ENCODE measurements at places on chromosomes 16 and 17.
A peak's percentile ranks its signal among the peaks of the same experiment; 100 is the strongest.

- DNase-seq: no peak
Observed at GRCh38 chr16:28140788-28141618, 70.8 kb downstream of the XPO6 start.

DNA sequence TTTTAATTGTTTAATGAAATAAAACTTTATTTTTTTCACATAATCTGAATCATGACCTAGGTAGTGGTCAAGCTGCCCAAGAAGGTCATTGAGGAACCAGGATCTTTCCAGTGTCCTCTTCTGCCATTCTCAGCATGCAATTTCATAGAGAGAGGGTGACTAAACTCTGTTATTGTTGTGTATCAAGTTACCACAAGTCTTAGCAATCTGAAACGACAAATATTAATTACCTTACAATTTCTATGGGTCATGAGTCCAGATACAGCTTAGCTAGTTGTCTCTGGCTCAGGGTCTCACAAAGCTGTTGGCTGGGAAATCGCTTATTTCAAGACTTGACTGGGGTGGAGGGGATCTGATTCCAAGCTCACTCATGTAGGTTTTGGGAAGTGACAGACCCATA lies 37.6 kb downstream of the FTO start:
- DNase-seq: no peak

DNA sequence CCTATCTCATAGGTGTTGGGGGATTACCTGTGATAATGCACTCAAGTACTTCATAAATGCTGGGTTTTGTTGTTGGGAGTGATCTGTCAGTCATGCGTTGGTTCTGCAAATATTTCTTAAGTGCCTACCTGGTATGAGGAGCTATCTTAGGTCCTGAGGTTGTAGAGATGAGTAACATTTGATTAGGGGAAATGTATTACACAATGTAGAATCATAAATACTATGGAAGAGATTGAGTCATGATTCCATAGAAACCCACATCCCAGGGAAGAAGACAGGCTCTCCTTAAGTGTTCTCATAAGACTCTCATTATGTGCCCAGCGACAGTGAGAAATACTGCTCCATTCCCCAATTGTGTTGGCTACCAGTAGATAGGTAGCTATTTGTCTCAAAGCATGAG lies 240.1 kb downstream of the FTO start:
- DNase-seq: no peak

DNA sequence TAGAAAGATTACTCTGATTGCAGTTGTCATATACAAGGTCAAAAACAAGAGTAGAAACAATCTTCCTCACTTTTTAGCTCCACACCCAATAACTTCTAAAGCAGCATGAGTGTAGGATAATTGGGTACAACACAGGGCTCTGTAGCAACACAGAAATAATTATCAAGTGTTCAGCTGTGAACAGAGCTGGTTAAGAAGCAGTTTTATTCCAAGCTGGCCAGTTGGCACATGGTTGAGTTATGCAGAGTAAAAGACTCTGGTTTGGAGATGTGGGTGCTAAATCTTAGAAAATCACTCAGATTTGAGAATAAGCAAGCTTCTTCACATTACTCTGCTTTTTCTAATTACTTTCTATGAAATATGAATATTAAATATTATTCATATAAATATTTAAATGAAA lies 118.5 kb downstream of the KIF2B start:
- no peak for DNase-seq

DNA sequence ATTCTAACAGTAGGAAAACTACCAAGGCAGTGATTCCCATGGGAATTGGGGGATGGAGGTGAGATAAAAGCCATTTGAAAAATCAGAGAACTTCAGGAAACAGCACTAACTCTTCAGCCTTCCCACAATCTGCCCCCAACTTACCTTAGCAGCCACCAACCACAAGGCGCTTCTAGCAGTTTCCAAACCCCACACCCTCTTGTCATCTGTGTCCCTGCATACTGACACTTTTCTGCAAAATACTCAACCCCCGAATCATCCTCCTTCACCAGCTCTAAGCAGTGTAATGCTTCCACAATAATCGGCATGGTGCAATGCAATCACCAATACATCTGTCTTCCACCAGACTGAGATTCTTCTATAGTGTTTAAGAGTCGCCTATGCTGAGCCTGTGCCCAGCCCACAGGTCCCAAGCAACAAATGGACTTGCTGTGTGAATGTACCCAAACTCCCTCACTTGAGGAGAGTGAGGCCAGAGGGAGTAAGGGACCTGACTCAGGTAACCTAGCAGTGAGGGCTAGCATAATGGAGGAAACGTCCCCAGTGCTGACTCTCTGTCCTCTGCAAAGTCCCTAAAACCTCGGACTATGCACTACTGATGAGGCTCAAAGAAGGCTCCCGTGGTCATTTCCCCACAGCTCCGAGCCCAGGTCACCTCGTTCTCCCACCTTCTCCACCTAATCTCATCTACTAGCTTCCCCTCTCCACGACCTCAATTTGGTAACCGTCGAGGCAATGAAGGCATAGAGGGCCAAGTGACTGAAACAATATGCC lies 943 bp downstream of the DYNC1LI2 start:
- no peak for DNase-seq

DNA sequence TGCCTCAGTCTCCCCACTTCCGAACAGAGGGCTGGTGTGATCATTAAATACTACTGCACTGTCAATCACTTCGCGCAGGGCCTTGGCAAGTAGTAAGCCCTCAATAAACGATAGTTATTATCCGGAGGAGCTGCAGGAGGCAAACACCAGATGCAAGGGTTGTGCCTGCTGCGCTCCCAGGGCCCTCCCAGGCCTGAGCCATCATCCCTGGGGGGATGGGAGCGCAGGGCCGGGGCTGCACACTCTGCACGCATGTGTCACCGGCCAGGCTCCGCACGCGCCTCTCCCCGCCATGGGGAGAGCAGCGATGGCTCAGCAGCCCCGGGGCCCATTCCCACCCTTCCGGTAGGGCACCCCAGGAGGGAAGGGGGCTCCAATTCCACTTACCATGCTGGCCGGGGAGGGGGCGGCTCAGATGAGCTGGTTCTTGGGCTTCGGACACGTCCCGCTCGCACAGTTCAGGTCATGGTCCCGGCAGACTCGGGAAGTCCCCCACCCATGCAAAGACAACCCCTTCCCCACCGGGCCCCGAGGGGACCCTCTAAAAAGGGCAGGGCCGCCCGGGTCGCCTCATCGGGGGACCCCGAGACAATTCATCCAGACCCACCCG lies 681 bp downstream of the XPO6 start:
- peak; percentile 80 for DNase-seq

DNA sequence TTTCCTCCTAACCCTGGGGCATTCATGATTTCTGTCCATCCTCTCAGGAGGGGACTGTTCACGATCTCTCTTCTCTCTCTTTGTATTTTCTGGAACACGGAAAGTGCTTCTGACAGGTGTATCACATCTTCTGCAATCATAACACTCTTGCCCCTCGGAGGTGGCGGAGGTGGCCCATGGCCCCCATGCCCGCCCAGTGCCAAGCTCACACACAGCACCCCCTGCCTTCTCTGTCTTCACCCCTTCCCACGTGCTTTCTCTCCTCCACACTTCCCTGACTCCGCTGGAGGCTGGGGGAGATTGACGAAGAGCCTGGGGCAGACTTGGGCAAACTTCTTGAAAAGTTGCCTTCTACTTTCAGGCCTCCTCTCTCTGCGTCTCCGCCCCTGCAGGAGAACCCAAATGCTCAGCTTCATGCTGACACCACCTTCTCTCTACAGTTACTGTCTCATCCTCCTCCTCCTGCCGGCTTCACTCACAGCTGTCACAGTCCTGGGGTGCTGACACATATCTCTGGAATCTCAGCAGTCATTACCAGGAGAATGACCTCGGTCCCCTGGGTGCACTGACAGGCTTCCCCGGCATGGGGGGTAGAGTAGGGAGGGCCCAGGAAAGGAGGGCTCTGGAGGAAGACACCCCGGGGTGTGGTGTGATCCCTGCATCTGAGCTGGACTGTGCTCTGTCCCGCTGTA lies 127.1 kb downstream of the ENGASE start:
- DNase-seq: no peak

GRCh38 chr17:43952351-43952723 lies 1.4 kb downstream of the PYY start:
- no peak for DNase-seq

DNA sequence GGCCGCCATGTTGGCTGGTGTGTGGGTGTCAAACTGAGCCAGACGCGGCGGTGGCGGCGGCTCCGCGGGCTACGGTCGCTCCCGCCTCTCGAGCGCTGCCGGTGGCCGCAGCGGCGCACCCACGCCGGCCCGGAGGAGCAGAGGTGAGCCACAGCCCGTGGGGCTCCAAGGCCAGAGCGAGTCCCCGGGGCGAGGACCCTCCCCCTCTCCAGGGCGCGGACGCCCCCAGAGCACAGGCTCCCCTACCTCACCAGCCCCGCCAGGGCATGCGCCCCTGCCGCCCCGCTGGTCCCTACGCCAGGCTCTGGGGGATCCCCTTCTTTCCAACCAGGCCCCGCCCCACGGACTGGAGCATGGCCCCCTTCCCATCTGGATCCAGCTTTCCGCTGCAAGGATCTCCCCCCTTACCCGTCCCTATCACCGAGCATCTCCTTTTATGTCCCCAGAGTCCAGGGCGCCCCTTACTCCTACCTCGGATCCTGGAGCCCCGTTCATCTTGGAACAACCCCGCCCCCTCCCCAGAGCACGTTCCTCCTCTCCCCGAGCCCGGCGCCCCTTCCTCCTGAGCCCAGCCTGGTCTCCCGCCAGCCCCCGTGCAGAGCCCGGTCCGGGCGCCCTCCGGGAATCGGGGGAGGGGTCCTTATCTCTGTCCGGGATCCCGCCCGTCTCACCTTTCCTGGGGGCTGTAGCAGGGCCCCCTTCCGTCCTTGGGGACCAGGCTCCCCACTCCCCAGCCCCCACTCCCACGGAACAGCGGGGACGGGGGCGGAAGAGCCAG lies 412 bp downstream of the EPN2 start:
- peak; percentile 53 for DNase-seq

DNA sequence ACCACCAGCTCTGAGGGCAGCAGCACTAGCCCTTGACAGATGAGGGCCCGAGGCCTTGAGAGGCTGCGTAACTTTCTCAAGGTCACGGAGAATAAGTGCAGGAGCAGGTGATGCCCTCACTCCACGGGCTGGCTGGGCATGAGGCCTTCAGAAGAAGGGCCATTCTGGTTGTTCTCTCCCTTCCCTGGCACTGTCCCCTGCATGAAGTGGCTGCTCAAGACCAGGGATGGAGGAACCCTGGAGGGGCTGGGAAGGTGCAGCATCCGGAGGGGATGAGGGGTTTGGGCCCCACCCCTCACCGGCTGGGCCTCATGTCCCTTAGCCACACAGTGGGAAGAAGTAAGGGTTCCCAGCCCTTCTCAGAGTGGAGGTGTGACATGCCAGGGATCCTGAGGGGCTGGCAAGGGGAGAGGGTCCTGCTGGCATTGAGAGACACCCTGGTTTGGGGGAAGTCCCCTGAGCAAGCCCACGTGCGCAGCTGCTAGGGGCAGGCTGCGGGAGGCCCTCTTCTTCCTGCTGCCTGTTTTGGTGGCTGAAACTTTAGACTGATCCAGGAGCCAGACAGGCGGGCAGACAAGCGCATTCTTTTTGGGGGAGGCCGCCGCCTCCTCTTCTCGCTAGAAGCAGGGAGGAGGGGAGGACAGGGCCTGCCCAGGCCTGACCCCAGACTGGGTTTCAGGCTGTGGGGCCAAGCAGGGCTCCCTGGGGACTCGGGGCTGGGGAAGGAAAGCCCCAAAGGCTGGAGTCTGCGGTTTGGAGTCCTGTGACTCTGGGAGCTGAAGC lies 74.0 kb downstream of the N4BP1 start:
- no peak for DNase-seq

DNA sequence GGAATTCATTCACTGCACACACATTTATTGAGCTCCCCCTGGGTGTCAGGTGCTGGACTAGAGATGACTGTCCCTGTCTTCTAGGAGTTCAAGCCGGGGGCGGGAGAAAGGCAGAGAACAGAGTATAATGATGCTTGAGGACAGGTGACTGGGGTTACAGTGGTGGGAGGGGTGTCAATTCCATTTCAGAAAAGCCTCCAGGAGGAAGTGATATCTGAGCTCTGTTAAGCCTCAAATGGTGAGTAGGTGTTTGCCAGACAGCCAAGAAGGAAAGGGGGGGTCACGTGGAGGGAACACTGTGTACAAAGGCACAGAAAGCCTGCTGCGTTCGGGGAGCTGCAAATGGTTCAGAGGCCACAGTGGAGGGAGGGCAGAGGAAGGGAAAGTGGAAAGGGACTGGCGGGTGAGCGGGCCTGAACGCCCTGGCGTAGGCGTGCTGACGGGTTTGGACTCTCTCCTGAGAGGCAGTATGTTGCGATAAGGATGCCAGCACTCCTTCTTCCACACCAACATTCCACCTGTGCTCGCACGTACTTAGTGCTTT lies 9.7 kb upstream of the NXPH3 start:
- DNase-seq: no peak

- no peak for DNase-seq
Observed at GRCh38 chr16:65388592-65388991, 266.7 kb upstream of the CDH11 start.

- no peak for DNase-seq
Observed at GRCh38 chr17:1220346-1220745, 40.6 kb upstream of the ABR start.

GRCh38 chr17:28306954-28307401 lies 12.0 kb upstream of the TMEM97 start:
- DNase-seq: no peak

DNA sequence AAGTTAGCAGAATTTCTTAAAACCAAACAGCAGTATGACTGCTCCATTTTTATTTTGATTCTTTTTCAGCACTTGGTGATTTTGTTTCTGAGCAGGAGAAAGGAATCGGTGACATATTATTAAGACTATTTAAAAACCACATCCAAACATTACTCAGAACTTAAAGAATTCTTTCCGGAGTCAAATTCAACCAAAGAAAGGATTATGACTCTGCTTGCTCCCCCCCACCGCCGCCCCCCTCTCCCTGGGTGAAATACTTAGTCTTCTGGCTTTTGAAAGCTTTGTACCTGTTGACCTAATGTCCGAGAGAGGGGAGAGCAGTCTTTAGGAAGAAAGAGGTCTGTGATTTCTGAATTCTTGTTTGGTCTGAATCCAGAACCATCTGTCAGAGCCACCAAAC lies 17.9 kb upstream of the COL1A1 start:
- DNase-seq: no peak

DNA sequence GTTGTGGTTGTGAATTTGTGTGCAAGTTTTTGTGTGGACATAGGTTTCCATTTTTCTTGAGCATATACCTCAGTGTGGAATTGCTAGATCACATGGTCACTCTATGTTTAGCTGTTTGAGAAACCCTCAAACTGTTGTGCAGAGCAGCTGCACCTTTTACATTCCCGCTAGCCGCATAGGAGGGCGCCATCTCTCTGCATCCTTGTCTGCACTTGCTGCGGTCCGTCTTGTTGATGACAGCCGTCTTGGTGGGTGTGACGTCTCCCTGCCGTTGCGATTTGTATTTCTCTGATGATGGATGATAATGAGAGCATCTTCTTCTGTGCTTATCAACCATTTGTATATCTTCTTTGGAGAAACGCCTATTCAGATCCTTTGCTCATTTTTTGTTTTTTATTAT lies 25.1 kb upstream of the IL17C start:
- no peak for DNase-seq

GRCh38 chr17:79984877-79985276 lies 50.8 kb downstream of the TBC1D16 start:
- DNase-seq: no peak
